GM23338 (cell line): ENCODE measurements at places on chromosomes 7 and 10.

- H3K27me3 ChIP-seq = no peaks in the 10 kb centered on the region
- no peak overlapping the region for H3K27ac ChIP-seq
- no peaks in the 10 kb centered on the region for H3K36me3 ChIP-seq
- H3K4me3 ChIP-seq = no peak overlapping the region
- H3K4me1 ChIP-seq = no peaks in the 10 kb centered on the region
- DNase-seq = no peak
Observed at GRCh38 chr10:84837877-84838276, 509.5 kb downstream of the CCSER2 start.

- H3K27me3 ChIP-seq = no peaks in the 10 kb centered on the region
- peak; percentile 80 for DNase-seq
- no peak overlapping the region for H3K4me3 ChIP-seq
- H3K27ac ChIP-seq = no peak overlapping the region
- no peaks in the 10 kb centered on the region for H3K4me1 ChIP-seq
Observed at GRCh38 chr7:34087892-34088891, 182.9 kb downstream of the BMPER start.

- DNase-seq = no peak
- H3K27me3 ChIP-seq = no peaks in the 10 kb centered on the region
- H3K27ac ChIP-seq = no peak overlapping the region
- no peaks in the 10 kb centered on the region for H3K4me1 ChIP-seq
- no peak overlapping the region for H3K4me3 ChIP-seq
Observed at GRCh38 chr10:86247588-86247987, 119.0 kb downstream of the GRID1 start.

DNA sequence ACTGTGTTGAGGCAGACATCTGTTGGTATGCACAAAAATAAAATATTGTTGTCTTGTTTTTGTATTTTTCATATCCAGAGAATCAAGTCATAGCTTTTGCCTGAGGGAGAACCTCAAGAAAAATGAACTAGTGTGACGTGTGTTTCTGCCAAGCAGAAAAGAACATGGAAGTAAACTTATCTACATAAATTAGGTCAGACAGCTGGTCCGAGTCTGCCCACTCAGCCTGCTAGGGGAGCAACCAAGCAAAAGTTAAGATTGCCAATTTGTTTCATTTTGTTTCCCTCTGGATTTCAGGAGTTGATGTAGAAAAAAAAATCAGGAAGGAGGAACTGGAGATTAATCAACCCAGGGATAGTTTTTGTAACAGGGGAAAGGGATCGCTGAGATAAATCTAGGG, 572.4 kb upstream of the LRRTM3 start:
- H3K36me3 ChIP-seq = no peaks in the 10 kb centered on the region
- H3K27me3 ChIP-seq = no peaks in the 10 kb centered on the region
- H3K27ac ChIP-seq = no peak overlapping the region
- no peaks in the 10 kb centered on the region for H3K4me1 ChIP-seq
- H3K4me3 ChIP-seq = no peak overlapping the region
- no peak for DNase-seq

- H3K4me3 ChIP-seq = peak overlapping the region; percentile 93
- DNase-seq = no peak
- no peaks in the 10 kb centered on the region for H3K36me3 ChIP-seq
- H3K27ac ChIP-seq = no peak overlapping the region
- H3K27me3 ChIP-seq = no peaks in the 10 kb centered on the region
Observed at GRCh38 chr10:98134117-98134430, 383 bp upstream of the R3HCC1L start.

DNA sequence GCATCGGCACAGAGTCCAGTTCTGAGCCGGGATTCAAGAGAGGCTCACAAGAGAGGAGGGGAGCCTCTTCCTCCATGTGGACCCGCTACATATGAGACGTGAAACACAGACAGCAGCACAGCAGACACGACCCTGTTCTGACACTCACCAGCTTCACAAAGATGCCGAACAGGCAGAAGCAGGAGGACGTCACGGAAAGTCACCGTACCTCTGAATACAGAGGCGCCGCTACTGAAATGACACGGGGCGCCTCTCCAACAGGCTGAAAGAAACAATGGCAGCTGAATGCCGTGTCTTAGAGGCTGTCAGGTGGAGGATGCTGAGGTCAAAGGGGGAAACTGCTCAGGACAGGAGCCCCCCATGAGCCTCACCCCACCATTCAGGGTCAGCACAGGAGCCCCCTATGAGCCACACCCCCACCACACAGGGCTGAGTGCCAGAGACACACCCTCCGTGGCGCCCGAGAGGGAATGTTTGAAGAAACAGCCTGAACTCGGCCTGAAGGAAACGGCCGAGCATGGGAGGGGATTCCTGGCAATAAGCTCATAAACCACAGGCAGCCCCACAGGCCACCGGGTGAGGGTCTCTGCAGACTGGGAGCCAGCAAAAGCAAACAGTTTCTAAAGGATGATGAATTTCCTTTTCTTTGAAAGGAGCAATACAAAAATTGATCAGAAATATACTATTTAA, 510.3 kb downstream of the PTPRN2 start:
- DNase-seq = no peak
- no peaks in the 10 kb centered on the region for H3K4me1 ChIP-seq
- H3K36me3 ChIP-seq = no peaks in the 10 kb centered on the region
- H3K27me3 ChIP-seq = no peaks in the 10 kb centered on the region

- H3K27me3 ChIP-seq = no peaks in the 10 kb centered on the region
- no peak overlapping the region for H3K27ac ChIP-seq
- DNase-seq = no peak
- no peak overlapping the region for H3K4me3 ChIP-seq
- no peaks in the 10 kb centered on the region for H3K4me1 ChIP-seq
- no peaks in the 10 kb centered on the region for H3K36me3 ChIP-seq
Observed at GRCh38 chr7:77528368-77528767, 8.7 kb upstream of the PTPN12 start.

DNA sequence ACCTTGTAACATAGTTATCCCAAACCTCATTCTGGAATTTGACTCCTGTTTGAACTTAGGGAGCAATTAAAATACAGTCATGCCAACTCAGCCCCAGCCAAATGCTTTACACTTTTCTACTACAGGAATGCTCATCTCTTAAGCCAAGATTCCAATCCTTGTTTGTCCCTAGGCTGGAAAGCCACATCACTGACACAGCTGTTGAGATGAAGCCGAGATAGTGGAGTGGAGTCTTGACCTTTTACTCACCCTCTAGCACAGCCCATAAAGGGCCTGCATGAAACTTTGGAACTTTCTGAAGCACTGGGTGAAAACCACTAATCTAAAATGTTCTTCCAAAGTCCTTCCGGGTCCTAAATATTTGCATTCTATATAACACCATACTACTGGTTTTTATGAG, 247.3 kb downstream of the ETV1 start:
- no peaks in the 10 kb centered on the region for H3K27me3 ChIP-seq
- peaks cover 21% of the 10 kb centered on the region for H3K4me1 ChIP-seq
- H3K4me3 ChIP-seq = no peak overlapping the region
- H3K36me3 ChIP-seq = no peaks in the 10 kb centered on the region
- H3K27ac ChIP-seq = no peak overlapping the region

- no peaks in the 10 kb centered on the region; the same call in 1 of the 2 replicates for H3K36me3 ChIP-seq
- H3K4me1 ChIP-seq = peaks cover 7% of the 10 kb centered on the region; the same call in 1 of the 2 replicates
- no peak for DNase-seq
- no peaks in the 10 kb centered on the region for H3K27me3 ChIP-seq
- H3K4me3 ChIP-seq = no peak overlapping the region
- H3K27ac ChIP-seq = no peak overlapping the region
Observed at GRCh38 chr10:12946372-12946771, 55.1 kb downstream of the CCDC3 start.

DNA sequence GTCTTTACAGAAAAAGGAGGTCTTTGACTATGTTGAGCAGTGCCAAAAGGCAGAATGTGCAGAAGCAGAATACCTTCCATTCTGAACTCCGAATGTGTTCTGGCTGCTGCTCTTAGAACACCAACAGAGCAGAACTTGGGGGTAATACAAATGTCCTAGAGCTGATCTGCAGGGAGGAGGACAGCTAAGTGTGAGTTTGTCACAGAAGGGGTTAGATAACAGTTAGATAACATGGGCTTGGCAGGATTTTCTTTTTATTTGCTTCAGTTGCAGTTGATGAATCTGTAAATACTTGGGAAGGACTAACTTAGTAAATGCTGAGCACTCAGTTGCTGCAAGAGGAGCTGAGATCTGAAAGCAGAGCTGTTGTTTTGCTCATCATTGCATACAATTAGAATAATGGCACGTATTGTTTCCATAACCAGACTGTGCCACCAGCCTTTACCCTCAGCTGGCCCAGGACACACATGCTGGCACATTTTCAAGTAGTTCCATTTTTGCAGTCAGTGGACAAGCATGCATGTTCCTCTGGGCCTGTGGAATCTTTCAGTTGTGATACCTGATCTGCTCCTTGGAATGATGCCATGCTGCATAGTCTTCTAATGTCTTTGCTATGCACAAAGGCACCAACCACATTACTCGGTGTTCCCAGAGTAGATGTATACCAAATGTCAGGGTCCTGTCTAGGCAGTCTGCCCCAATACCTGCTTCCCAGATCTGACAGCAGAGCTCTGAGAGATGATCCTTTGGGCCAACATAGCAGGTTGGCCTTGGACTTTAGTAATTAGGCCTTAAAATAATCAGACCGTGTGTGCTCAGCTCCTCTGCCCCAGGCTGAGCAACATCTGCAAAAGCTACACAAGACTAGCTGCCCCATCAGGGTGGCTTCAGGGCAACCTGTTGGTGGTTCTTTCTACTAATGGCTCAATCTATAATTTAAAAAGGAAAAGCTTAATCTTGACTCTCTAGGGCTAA, 55.7 kb downstream of the GSDME start:
- no peak for DNase-seq
- no peak overlapping the region for H3K4me3 ChIP-seq
- H3K36me3 ChIP-seq = no peaks in the 10 kb centered on the region
- H3K27ac ChIP-seq = no peak overlapping the region

- no peaks in the 10 kb centered on the region for H3K27me3 ChIP-seq
- no peaks in the 10 kb centered on the region for H3K36me3 ChIP-seq
- no peak overlapping the region for H3K27ac ChIP-seq
- H3K4me3 ChIP-seq = no peak overlapping the region
- no peak for DNase-seq
Observed at GRCh38 chr7:70545214-70545613, 586.7 kb upstream of the GALNT17 start.

DNA sequence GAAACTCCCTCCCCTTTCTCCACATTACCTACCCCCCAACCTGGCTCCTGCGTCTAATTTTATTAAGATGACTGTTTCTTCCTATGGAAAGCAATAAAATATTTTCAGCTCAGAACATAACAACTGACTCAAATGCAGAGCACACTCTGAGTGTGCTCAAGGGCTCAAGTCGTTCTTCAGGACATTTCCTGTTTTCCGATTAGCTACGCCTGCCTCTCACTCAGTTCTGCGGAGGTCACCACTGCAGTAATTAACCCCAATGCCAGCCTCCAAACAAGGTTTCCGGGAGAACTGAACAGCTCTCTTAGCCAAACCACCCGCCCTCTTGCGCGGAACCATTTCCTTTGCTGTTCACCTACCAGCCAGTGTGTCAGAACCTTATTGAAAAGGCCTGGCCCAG, 19.3 kb downstream of the MYOF start:
- no peak for DNase-seq
- H3K27ac ChIP-seq = no peak overlapping the region
- H3K4me1 ChIP-seq = no peaks in the 10 kb centered on the region
- H3K36me3 ChIP-seq = no peaks in the 10 kb centered on the region
- H3K27me3 ChIP-seq = no peaks in the 10 kb centered on the region

DNA sequence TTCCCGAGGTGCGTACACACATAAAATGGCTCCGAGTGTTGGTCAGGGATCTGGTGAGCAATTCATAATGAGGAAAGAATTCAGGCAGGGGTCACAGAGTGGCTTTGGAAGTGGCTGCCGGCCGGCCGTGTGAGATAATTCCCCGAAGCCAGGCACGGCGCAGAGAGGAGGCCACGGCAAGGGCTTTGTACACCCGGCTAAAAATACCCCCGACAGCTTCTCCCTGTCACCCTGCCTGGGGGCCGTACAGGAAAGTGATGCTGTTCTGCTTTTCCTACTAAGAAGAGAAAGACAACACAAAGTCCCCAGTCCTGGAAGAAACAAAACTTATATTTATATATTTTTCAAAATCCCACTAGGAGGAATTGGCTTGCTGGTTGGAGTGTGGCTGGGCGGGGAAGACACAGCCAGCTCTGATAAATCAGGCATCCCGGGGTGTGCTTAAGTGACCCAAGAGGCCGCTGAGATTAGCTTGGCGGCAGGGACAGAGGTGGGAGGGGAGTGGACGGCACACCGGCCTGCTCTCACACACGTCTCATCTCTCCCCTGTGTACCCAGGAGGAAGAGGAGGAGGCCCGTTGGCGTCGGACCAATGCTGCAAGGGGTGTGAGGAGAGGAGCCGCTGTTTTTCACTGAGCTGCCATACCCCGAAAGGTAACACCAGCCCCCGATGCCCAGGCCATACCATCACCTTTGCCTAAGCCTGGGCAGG, 70.5 kb downstream of the ZMIZ1 start:
- H3K4me1 ChIP-seq = peaks cover 35% of the 10 kb centered on the region
- H3K27me3 ChIP-seq = no peaks in the 10 kb centered on the region
- H3K36me3 ChIP-seq = no peaks in the 10 kb centered on the region
- H3K4me3 ChIP-seq = no peak overlapping the region
- DNase-seq = no peak

- H3K36me3 ChIP-seq = no peaks in the 10 kb centered on the region
- no peaks in the 10 kb centered on the region for H3K27me3 ChIP-seq
- H3K4me1 ChIP-seq = no peaks in the 10 kb centered on the region
- no peak for DNase-seq
- no peak overlapping the region for H3K27ac ChIP-seq
Observed at GRCh38 chr7:71604818-71605414, 473.0 kb downstream of the GALNT17 start.

GRCh38 chr10:10584161-10584560, 433.5 kb upstream of the CELF2 start:
- H3K27me3 ChIP-seq = no peaks in the 10 kb centered on the region
- H3K27ac ChIP-seq = no peak overlapping the region
- H3K4me1 ChIP-seq = peaks cover 8% of the 10 kb centered on the region
- no peak for DNase-seq
- H3K4me3 ChIP-seq = no peak overlapping the region

GRCh38 chr7:67462781-67463191, 466.2 kb downstream of the TYW1 start:
- no peak overlapping the region for H3K4me3 ChIP-seq
- no peaks in the 10 kb centered on the region for H3K4me1 ChIP-seq
- H3K27ac ChIP-seq = no peak overlapping the region
- H3K36me3 ChIP-seq = no peaks in the 10 kb centered on the region
- no peaks in the 10 kb centered on the region for H3K27me3 ChIP-seq

- H3K27me3 ChIP-seq = no peaks in the 10 kb centered on the region
- H3K36me3 ChIP-seq = no peaks in the 10 kb centered on the region
- no peak overlapping the region for H3K27ac ChIP-seq
Observed at GRCh38 chr7:93779115-93779514, 111.4 kb downstream of the TFPI2 start.

- no peak overlapping the region for H3K4me3 ChIP-seq
- no peaks in the 10 kb centered on the region for H3K36me3 ChIP-seq
- DNase-seq = no peak
- peaks cover 5% of the 10 kb centered on the region; the same call in 1 of the 2 replicates for H3K4me1 ChIP-seq
Observed at GRCh38 chr7:69687739-69688433, 89.6 kb downstream of the AUTS2 start.

DNA sequence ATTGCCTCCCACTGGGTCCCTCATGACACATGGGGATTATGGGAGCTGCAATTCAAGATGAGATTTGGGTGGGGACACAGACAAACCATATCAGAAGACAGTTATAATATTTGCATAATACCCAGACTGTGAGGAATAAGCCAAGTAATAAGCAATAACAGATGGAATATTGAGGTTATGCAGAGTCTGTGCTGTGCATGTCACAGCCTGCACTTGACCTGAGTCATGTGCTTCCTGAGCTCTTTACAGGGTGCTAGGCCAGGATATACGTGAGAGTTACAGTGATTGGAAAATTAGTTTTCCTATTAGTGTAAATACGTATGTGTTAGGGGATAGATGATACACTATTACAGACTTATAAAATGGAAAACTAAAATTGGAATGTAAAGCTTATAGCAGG, 288.7 kb downstream of the SDK1 start:
- no peak for DNase-seq
- no peak overlapping the region for H3K27ac ChIP-seq
- no peaks in the 10 kb centered on the region for H3K36me3 ChIP-seq
- no peak overlapping the region for H3K4me3 ChIP-seq
- H3K27me3 ChIP-seq = no peaks in the 10 kb centered on the region
